NCI-H187 treated with DMSO at 0.1 percent for 48 hours (cell line): ENCODE measurements at places on chromosomes 4 and X.

DNA sequence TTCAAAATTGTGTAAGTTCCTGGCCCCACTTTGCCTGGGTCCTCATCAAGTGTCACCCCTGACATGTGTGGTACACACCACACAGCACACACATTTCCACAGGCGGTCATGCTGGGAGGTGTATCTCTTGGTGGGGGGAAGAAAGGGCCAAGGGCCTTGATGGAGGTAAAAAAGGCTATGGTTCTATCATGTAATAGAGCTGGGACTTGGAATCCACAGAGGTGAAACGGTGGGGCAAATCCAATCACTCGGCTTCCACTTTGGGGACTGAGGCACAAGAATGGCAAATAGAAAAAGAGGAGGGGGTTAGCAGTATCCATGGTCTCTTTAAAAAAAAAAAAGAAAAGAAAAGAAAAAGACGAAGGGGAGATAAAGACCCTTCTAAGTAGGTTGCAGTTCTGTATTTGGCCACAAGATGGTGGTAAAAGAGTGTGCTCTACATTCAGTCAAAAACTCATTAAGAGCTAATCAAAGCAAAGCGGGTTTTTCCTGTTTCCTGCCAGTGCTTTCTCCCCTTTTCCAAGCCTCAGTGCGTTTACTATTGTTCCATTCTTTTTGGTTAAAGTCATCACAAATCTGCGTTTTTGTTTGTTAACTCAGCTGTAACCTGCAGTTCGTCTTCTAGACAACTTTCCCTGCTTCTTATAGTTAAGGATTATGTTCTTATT lies 37.0 kb upstream of the ATP6AP2 start:
- DNase-seq = no peak

GRCh38 chrX:148070504-148070877 lies 89.4 kb downstream of the FMR1NB start:
- no peak for DNase-seq

DNA sequence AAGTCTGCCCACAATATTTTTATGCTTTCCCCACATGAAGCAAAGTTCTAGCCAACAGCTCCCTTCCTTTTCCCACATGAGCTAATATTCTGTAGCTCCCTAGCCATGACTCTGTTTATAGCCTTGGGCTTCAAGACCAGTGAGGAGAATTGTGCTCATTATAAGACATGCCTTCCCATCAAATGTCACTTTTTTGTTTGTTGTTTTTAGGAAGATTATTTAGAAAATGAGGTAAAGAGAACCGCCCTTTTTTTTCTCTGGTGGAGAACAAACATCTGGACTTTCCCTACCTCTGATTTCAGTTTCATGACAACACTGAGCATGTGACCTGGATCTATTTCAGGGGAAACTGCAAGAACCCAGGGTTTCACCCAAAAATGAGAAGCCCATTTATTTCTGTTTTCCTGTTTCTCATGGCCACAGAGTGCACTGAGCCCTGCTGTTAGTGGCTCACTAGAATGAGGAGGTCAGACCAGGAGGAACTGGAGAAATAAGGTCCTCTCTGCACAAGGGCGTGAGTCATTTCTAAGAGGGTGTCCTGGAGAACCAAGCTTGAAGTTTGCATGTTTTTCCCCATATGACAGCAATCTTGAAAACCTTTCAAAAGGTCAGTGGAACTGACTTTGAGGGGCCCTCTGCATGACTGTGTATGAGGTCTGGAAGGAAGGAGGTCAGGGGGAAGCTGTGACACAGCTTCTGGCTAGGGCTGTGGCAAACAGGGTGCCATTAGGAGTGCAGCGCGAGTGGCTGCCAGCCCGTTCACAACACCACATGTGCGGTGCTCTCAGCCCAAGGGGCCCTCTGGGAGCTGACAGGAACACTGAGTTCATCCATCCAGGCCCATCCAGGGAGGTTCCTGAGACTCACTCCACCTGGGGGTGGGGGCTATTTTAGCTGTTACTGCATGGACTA lies 55.2 kb downstream of the CHST7 start:
- DNase-seq = no peak

DNA sequence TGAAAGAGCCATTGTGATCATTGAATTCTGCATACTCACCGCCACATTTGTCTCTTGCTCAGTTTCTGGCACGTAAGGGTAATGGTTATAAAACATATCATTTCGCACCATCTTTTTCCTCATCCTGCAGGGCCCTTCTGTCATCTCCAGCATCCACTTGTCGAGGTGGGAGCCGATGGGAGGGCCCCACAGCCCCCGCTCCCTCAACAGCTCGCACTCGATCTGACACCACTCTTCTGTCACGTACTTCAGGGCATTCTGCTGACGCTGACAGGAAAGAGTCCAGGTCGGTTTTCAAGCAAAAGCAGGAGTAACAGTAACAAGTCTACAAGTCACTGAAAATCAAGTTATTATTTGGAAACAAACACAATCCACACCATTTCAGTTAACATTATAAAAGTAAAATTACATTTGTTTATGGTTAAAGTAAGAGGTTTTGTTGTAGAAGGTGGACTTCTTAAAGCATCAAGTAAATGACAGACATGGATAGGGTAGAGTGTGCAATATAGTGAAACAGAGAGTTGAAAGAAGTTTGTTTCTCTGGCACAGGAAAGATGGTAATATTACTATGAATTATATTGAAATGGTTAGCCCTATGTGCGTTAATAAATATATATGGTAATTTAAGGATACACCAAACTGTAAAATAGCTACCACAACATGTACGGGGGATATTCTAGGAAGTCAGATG lies 150.6 kb downstream of the CDS1 start:
- no peak for DNase-seq

DNA sequence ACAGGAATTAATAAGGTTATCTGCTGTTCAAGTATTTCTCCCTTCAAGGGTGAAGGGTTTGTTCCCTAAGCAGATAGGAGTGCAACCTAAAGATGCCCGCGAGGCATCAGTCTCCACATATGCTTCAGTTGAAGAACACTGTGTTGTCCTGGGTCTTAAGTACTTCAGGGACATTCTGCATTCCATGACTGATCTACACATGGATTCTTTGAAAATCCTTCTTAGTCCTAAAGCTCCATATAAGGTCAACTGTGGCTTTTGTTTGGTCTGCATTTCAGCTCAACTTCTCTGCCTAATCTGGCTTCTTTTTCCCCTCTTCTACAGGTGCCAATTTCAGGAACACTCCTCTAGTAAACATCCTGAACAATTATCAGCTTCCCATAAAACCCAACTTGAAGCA lies 21.8 kb upstream of the CTSO start:
- no peak for DNase-seq

GRCh38 chrX:14529290-14529989 lies at the start of gene GLRA2:
GLRA2 (plus strand) TSS chrX:14529536; CDS start chrX:14530058, 522 bp downstream.
- DNase-seq = no peak

GRCh38 chr4:7062816-7063215 lies 5.0 kb downstream of the GRPEL1 start:
- no peak for DNase-seq

- no peak for DNase-seq
Observed at GRCh38 chrX:41335198-41335957, 1.4 kb downstream of the DDX3X start.

DNA sequence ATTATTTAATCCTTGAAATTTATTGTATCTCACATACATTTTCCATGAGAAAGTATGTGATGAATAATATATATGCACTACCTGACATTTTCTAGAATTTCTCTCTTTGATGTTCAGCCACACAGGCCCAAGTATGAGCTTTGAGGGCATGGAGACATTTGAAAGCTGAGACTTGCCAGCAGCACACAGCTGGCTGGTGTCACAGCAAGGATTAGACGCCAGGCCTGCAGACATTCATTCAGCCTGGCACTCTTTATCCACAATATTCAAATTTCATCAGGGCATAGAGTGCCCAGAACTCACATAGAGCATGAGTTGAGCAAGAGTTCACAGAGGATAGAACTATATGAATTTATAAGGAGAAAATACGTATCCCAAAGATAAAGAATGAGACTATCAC lies 74.0 kb downstream of the GRIA2 start:
- no peak for DNase-seq

DNA sequence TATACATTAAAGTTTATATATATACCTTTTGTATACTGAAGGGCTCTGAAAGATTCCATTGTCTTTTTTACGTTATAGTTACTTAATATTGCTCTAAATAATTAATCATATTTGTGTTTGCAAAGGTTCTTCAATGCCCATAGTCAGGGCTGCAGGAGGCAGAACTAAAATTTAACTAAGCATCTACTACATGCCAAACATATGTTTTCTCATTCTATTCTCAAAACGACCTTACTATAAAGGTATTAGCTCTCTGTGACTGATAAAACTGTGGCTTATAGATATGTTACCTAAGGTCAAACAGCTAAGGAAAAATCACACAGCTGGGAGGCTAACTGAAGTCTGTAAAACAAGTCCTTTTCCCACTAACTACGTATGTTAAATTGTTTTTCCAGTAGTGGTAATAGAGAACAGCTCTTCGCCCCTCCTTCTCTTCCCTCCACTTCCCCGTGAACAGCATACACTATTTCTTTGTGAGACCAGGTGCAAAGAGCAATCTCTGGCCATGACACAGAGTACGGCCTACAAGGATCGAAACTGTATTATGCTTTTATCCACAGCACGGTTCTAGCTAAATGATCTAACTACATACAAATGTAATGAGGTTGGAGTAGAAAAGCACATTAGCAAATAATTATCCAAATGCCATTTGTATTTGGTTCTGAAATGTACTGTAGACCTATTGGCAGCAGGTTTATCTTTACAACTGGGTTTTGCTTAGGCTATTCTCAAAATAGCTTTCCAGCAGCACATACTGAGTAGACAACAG lies 1.7 kb downstream of the CNOT6L start:
- DNase-seq = no peak
